ENCODE measurements at places on chromosomes 12 and 14.

DNA sequence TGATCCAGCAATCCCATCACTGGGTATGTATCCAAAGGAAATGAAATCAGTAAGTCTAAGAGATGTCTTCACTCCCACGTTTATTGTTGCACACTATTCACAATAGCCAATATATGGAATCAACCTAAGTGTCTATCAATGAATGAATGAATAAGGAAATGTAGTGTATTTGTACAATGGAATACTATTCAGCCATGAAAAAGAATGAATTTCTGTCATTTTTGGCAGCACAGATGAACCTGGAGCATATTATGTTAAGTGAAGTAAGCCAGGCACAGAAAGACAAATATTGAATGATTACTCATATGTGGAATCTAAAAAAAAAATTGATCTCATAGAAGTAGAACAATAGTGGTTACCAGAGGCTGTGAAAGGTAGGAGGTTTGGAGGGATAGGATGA lies 30.6 kb upstream of the RFX4 start:
- no peak for DNase-seq

- DNase-seq: no peak
These were observed 185.8 kb downstream of the SLC15A4 start for GRCh38 chr12:128637642-128638606.

GRCh38 chr14:94485944-94486841 lies 10.2 kb upstream of the SERPINA9 start:
- DNase-seq: no peak

DNA sequence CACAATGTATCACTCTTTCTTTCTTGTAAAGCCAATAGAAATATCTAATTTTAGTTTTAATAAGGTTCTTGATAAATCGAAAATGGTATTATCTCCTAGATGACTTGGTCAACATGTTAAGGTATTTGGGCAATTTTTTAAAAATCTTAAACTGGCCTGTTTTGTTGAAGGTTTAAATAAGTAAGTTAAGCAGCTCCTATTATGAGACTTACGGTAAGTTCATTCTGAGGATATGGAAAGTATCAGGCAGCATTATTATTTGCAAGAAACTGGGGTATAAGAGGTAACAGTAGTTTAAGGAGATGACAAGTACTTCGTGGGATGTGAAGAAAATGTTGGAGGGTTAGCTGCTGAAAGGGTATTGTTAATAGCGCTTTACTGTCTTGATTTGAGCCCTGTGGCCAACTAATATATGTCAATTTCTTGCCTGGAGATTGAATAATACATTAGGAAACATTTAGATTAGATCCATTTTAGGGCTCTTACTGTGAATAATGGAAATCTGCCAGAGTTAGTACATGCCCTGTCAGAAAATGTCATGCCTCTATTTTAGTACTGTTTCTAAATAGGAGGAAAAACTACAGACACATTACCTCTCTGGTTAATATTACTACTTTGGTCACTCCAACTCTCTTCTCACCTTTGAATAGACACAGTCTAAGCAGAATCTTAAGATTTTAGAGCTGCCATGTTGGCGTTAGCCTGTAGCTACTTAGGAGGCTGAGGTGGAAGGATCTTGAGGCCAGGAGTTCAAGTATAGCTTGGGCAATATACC lies 5.0 kb downstream of the STRAP start:
- no peak for DNase-seq

DNA sequence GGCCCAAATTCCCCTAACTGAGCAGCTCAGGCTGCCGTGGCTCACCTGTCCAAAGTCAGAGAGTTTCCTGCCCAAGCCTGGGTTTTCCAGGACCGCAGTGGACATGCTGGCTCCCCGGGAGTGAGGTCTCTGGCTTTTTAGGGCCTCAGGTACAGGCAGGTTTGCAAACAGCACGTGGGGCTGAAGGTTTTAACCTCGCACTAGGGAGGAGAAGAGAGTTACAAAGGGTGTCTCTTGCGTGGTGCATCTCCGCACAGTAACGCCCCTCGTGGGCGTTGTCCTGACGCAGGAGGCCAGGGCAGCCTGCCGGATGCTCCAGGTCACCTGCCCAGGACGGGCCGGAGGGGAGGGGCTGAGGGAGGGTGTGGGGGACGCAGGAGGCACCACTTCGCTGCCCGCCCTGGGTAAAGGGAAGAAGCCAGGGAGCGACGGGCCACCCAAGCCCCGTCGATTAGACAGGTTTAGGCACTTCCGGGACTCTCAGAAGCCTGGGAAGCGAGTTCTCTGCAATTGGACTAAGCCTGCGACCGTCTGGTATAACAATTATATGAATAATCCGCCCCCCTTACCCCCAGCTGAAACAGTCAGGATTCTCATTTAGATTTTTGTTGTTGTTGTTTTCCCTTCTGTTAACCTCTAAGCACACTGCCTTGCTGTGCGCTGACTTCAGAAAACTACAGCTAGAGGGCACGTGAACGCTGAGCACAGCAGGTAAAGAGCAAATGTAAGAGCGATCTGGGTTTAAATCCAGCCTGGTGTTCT lies at the start of gene PAH:
PAH (minus strand) TSS at position 219 of the 762 bp plus-strand sequence; CDS start at position 105, 114 bp downstream.
- no peak for DNase-seq

- no peak for DNase-seq
These were observed 1.5 kb downstream of the PDZRN4 start for GRCh38 chr12:41189395-41190251.

- no peak for DNase-seq
These were observed 156.1 kb upstream of the CCND2 start for GRCh38 chr12:4117386-4118016.

DNA sequence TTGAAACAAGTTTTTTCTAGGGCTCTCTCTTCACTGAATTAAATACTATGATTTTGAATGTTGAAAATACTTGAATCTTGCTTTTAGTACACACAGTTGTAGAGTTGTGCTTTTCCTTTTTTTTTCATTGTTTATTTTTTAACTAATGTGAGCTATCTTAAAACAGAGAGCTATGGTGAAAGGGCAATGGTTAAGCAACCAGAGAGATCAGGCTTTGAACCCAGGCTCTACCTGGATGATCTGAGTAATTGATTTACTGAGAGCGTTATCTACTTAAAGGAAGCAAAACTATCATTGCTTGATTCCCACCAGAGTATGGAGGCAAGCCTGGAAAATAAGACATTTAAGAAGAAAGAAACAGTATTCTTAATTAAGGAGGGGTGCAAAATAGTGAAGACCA lies 138.6 kb downstream of the DUSP6 start:
- DNase-seq: no peak

DNA sequence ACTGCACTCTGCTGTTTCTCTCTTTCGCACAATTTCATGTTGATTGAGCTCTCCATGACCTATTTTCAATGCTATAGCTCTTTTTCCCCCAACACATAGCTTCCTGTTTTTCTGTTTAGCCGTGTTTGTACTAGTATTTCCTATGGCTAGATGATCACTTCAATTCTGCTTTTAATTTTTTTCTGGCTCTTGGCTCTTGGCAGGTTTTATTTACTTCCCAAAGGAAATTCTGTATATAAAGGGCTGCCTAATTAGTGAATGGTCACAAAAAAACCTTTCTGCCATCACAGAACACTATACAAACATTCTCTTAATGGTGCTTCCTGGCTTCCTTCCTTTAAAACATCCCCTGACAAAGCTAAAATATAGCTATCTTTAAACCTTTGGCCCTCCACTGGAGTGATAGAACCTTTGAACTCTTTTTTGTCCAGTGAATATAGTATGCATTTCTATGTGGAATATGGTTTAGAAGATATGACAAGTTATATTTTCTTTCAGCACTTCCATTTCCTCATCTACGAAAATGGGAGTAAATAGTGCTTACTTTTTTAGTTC lies 88.2 kb downstream of the RASSF9 start:
- no peak for DNase-seq

GRCh38 chr14:91744068-91744480 lies 12.2 kb upstream of the CATSPERB start:
- DNase-seq: no peak

DNA sequence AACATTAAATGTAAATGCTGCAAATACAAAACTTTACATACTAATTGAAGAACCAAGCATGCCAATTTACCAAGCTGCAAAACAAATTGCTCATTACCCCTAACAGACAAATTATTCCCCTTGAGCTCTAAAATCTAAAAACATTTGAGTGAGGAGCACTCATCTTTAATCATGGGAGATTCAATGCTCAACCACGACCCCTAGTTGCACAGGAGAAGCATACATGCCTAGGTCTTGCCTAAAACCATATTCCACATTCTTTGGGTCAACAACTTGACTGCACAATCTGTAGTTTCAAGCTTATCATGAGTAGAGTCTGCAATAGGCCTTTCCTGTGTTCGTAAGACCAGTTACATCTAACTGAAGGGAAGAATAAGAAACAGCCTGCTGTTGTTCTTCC lies 69.7 kb downstream of the MGAT4C start:
- DNase-seq: no peak

GRCh38 chr12:46558677-46559076 lies 186.1 kb upstream of the SLC38A2 start:
- no peak for DNase-seq

DNA sequence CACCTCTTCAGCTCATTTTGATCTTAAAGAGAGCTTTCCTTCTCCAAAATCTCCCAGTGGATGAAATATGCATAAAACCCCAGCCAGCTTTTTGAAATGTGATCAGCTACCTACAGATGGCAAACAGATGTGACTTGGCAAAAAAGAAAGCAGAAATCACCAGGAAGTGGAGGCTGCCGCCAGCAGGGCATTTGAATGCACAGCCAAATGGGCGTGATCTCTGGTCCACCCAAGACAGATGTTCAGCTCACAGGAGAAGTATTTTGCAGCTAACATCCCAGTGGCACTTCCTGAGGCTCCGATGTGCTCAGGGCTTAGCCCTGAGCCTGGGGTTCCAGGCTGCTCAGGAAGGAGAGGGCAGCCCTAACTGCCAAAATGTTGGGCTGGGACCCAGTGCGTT lies 78.3 kb downstream of the LGMN start:
- DNase-seq: no peak

GRCh38 chr14:26974965-26975364 lies 377.1 kb upstream of the NOVA1 start:
- DNase-seq: no peak

DNA sequence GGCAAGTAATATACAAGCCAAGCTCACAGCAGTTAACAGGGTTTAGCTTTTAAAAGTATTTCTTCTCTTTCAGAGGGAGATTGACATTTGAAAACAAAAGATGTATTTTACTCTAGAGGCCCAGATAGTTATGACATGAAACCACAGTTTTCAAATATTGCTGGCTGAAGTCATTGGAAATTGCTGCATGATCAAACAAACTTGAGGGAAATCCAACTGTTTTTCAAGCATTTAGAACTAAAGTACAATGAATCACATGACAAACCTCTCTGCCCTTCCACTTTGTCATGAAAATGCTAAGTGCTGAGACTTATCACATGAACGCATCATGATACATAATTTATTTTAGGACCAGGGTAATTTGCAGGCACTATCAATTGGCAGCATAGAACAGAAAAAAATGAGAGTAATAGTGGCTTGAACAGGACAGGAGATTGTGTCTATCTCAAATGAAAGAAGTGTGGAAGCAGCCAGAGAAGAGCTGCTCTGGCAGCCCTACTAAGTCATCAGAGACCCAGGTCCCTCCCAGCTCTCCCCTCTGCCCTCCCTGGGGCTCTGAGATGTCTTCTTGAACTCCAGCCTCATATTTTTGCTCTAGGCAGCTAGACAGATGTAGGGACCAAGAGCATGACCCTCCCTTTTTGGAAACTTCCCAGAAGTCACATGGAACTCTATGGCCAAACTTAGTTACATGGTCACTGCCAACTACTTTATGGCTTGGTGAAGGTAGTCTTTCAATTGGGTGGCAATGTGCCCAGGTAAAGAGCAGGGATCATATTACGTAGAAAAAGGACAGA lies 90.1 kb upstream of the PELI2 start:
- DNase-seq: no peak

- no peak for DNase-seq
These were observed 98.9 kb downstream of the DENND5B start for GRCh38 chr12:31491841-31492598.

GRCh38 chr14:70753518-70753953 lies 55.8 kb downstream of the MAP3K9 start:
- no peak for DNase-seq

DNA sequence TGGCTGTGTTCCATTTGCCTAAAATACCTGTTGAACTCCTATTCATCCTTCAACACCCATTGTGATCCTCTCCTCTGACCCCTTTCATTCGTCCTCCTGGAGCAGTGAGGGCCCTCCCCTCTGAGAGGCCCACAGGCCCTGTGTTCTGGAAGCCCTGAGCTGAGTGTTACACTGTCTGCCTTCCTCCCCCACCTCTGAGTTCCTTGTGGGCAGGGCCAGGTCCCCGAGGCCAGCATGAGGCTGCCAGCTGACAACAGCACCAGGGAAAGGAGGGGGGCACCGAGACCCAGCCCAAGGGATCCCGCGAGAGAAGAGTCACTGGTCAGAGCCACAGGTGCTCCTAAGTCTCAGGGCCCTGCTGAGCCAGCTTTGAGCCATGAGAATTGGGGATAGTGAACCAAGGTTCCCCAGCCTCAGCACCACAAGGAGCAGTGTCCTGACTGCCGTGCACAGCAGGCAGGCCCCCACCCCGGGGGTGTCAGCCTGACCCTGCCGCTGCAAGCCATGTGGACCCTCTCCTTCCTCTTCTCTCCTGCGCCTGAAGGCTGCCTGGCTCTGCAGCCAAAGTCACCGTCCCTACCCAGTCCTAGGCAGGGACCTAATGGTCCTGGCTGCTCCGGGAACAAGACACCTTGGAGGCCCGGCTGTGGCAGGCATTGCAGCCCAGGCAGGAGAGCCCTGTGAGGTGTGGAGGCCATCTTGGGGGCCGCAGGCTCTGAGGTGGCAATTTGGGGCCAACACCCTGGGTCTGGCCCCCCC lies 52.5 kb downstream of the BEGAIN start:
- DNase-seq: peak; percentile 66

DNA sequence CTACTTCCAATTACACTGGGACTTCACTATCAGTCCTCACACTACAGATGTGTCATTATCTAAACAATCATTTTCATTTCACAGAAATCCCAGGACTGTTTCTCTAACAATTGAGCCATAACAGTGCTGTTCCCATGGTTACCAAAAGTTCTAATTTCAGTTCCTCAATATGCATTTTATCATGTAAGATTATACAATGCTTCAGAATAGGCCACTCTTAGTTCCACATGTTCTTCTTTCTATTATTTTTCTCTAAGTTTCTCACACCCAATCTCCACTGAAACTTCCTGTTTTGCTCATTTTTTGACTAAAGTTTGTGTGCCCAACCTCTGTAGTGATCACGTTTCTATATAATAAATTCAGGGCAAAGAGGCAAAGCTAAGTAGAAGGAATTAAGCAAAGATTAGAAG lies 185.8 kb downstream of the DUSP6 start:
- DNase-seq: no peak

- DNase-seq: no peak
These were observed 41.0 kb upstream of the COL2A1 start for GRCh38 chr12:48045061-48045846.

DNA sequence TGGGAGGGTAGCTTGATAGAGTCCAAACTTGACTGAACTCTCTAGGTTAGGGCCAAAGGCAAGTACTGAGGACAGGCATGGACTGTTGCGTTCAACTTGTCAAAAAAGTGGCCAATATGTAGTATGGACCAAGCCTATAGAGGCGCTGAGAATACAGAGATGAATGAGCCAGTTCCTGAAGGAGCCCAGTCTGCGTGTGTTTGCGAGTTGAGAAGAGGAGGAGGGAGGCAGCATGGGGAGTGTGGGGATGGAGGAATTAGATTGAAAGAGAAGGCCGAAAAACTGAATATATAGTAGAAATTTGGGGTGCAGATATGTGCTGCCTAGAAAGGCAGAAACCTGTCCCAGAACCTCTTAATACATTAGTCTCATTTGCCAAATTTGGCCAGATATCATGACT lies 412.4 kb downstream of the PCNX1 start:
- no peak for DNase-seq
